ENCODE measurements at places on chromosomes 16 and 17. TPM values are rescaled to one million over a fixed set of nuclear protein-coding genes. Genes with fewer than 3 reads are reported as not detected.

Gene DHRS7C
- total RNA-seq: not detected

Gene CPHXL2
- total RNA-seq: not detected

DNA sequence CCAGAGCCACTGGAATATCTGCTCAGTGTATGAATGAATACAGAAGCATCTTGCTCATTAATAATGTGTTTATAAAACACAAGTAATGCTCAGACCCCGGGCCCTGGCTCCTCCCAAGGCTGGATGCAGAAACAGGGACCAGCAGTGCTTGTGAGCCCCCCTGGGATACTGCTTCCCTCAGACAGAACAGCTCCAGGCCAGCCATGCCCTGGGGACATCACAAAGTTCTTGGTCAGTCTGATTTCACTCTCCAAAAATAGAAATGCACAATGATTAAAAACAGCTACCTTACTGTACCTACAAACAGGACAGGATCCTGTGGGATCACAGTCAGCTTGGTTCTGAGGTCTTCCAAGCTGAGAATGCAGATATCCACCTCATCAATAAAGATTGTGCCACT, 68.2 kb downstream of the ABCC12 start:
- DNase-seq: no peak

- DNase-seq: peak; percentile 67
Measured at GRCh38 chr17:48618256-48618896, 3.3 kb upstream of the HOXB8 start.

GRCh38 chr17:1783271-1783670, 21.4 kb downstream of the SERPINF1 start:
- DNase-seq: no peak

Gene TMC8
- not detected for total RNA-seq

DNA sequence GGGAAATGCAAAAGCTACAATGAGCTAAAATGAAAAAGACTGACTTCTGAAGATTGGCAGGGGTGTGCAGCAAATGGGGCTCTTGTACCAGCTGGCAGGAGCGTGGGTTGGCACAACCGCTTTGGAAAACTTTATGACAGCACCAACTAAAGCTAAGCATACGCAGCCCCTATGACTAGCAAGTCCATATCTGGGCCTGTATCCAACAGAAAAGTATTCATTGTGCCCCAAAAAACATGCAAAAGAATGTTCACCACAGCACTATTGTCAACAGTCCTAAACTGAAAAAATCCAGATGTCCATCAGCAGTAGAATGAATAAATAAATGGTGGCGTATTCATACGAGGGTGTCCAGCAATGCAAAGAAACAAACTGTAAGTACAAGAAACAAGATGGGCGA, 22.6 kb upstream of the ITGA3 start:
- no peak for DNase-seq

Gene PNMT
- not detected for total RNA-seq

- no peak for DNase-seq
Measured at GRCh38 chr16:57540387-57540786, 2.1 kb upstream of the ADGRG5 start.

DNA sequence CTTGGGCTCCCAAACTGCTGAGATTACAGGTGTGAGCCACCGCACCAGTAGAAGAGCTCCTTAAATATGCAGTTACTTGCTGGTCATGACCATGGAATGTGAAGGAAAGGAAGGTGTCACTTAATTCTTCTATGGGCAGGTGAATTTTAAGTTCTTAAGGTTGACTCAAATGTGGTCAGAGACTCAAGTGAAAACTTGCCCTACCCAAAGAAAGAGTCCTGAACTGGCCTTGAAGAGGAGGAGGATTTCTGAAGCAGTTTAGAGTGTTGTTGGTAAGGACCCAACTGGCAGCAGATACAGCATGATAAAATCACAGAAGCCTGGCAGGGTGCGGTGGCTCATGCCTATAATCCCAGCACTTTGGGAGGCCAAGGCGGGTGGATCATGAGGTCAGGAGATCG, 29.4 kb downstream of the CHD9 start:
- DNase-seq: no peak

GRCh38 chr16:29824589-29825144, 4.4 kb downstream of the MVP start:
- DNase-seq: peak; percentile 89

GRCh38 chr17:33366960-33367359, 73.9 kb upstream of the ASIC2 start:
- DNase-seq: no peak

GRCh38 chr17:68600067-68600930, 868 bp downstream of the FAM20A start:
- no peak for DNase-seq

Gene HS3ST3A1
- total RNA-seq: 5.7 TPM

DNA sequence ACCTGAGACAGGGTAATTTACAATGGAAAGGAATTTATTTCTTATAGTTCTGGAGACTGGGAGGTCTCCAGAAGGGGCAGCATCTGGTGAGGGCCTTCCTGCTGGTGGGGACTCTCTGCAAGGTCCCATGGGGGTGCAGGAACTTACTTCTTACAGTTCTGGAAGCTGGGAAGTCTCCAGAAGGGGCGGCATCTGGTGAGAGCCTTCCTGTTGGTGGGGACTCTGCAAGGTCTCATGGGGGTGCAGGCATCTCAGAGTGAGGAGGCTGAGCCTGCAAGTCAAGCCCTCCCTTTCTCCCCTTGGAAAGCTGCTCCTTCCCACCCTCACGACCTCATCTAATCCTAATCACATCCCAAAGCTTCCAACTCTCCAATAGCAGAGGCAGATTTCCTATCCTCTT, 157.4 kb downstream of the FOXL1 start:
- no peak for DNase-seq

GRCh38 chr17:13153036-13153435, 135.2 kb upstream of the ELAC2 start:
- DNase-seq: no peak

Gene PARD6A
- 16.1 TPM for total RNA-seq

Measured in renal cortical epithelial cell (primary cell).